ENCODE measurements at places on chromosomes 7 and 10. TPM values are rescaled to one million over a fixed set of nuclear protein-coding genes. Genes with fewer than 3 reads are reported as not detected.

Gene CPN1
- total RNA-seq, result not detected

Gene CALCR
- not detected for total RNA-seq

Gene ITGA8
- 10.9 TPM for total RNA-seq

Gene ELMO1
- 39.9 TPM for total RNA-seq

Gene ARMC3
- not detected for total RNA-seq

Gene ZNF679
- total RNA-seq, result not detected

Gene MSANTD7
- 15.1 TPM for total RNA-seq

Gene OR6B1
- not detected for total RNA-seq

Gene INMT
- not detected for total RNA-seq
